Glomerular endothelial cell (primary cell): ENCODE measurements at places on chromosomes 3 and 15.

- peak; percentile 16 for DNase-seq
Measured at GRCh38 chr3:128969993-128970739, 23.7 kb downstream of the CFAP92 start.

DNA sequence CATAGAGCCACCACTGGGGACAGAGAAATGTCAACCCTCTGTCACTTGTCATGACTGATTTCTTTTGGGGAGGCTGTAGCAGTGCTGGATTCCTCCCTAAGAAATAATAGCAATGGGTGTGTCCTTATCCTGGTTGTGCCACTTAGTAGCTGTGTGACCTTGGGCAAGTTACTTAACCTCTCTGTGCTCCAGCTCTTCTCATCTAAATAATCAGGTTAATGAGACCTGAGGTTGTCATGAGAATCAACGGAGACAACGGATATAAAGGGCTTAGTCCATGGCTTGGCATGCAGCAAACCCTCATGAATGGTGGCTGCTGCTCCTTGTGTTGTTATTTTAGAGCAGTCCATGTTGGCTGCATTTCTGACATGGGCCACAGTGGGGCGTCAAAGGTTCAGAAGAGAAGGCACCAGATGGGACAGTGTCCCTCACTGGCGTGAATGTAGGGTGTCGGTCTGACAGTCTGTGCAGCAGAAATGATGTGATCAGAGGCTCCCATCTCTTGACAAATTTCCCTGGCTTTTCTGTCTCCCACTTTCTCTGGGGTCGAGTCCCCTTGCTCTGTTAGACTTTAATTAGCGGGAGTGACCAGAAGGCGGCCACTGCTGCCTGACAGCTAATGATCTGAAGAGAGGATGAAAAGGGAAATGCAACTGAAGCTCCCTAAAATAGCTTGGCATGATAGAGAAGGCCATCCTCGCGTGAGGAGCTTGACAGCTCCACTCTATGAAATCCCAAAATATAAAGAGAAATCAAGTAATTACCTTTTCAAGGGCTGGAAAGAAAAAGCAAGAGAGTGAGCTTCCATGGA lies 209.4 kb downstream of the CADPS start:
- DNase-seq = peak; percentile 9

- no peak for DNase-seq
Measured at GRCh38 chr3:123789760-123790159, 94.4 kb downstream of the MYLK start.

GRCh38 chr3:124636101-124636862 lies 94.0 kb upstream of the UMPS start:
- DNase-seq = no peak

GRCh38 chr3:187744169-187745151 lies 808 bp downstream of the BCL6 start:
- no peak for DNase-seq

DNA sequence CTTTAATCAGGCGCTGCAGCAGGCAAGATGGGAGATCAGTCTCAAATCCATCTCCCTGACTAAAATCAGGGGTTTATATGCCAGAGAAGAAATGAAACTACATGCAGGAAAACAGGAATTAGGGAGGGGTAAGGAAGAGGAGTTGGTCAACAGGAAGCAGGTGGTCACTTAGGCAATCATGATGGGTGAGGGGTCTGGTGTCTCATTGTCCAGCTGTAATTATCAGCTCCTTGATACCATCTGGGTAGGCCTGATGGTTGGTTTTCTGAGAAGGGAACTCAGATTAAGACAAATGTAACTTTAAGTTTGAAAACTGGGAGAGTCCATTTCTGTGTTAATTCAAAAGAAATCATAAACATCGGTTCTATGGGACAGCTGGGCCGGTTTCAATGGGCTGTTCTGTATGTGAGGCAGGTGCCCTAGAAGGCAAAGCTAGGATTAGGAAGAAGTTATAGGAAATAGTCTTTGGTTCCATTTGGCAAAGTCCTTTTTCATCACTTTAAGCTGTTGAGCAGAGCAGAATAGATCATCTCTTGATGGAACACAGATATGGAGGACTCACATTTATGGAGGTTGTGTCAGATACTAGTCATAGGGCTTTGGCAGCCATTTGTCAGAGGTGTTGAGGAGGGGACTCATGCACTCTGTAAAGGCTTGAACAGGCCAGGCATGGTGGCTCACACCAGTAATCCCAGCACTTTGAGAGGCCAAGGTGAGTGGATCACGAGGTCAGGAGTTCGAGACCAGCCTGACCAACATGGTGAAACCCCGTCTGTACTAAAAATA lies 149.4 kb downstream of the VGLL4 start:
- no peak for DNase-seq

DNA sequence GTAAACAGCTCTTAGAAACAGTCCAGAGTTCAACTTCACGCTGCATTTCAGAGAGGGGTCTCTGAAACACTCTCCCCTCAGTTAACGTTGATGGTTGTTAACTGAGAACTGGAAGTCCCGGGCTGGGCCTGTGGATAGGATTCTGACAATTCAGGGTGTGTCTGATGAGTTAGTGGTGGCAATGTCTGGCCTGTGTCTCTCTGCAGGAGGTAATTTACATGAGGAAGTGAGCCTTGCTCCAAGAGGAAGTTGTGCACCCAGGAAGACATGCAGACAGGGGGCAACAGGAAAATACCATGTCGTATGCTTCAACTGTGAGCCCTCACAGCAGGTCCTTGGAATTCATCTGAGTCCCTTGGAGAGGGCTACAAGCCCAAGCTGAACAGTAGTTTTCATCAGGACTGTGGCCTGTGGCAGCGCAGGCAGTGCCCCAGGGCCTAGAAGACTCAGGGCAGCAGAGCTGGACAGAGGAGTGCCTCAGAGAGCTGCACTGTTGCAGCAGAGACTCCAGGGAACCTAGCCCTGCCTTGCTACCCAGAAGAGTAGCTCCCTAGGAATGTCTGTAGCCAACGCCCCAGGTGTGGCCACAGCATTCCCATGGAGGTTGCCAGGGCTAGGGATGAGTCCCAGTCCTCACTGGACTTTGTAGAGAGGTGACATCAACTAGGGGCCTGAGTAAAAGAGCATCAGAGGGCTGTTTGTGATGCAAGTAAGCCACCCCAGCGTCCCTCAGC lies 104.6 kb upstream of the SELENOK start:
- DNase-seq = no peak

DNA sequence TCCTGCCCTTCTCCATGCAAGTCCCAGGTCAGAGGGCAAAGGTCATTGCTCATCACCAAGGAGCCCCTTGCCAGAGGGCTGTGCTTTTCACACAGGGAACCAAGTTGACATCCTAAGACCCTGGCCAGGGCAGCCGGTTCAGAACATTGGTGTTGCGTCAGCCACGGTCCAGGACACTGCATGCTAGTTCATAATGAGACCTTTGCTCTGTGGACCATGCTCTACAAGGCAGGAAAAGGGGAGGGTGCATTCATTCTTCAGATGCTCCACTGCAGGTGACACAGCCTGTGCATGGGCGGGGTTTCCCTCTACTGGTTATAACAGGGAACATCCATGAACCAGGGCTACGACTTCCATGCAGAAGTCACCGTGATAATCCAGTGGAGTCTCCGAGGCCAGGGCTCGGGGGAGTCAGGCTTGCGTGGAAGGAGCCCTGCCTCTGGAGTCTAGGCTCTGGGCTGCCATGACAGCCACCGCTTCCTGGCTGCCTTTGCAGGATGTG lies 81.6 kb downstream of the OCA2 start:
- no peak for DNase-seq

- DNase-seq = no peak
Measured at GRCh38 chr3:172296248-172296974, 151.8 kb downstream of the GHSR start.

DNA sequence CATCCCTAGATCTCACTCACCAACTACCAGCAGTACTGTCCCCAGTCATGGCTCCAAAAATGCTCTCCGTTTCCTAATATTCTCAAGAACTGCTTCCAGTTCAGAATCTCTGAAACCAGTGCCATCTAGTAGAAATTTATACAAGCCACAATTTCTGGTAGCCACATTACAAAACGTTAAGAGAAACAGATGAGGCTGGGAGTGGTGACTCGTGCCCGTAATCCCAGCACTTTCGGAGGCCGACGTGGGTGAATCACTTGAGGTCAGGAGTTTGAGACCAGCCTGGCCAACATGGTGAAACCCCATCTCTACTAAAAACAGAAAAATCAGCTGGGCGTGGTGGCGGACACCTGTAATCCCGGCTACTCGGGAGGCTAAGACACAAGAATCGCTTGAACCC lies 78.4 kb upstream of the RAD18 start:
- no peak for DNase-seq

- DNase-seq = no peak
Measured at GRCh38 chr3:99458013-99458412, 180.4 kb upstream of the COL8A1 start.

DNA sequence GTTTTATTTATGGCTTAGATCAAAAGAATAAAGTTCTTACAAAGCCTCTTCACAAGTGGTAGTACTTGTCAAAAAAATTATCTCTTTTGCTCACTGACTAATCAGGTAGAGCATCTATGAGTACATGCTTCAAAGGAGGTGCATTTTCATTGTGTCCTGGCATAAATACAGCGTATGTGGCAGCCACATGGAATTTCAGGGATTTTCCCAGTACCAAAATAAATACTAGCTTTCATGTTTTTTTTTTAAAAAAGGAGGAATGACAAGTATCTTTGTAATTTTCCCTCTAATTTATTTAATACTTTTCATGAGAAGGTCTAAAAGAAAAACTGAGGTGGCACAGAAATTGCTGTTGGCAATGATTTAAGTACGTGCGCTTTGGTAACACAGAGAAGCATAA lies 597.8 kb upstream of the ALCAM start:
- DNase-seq = no peak

DNA sequence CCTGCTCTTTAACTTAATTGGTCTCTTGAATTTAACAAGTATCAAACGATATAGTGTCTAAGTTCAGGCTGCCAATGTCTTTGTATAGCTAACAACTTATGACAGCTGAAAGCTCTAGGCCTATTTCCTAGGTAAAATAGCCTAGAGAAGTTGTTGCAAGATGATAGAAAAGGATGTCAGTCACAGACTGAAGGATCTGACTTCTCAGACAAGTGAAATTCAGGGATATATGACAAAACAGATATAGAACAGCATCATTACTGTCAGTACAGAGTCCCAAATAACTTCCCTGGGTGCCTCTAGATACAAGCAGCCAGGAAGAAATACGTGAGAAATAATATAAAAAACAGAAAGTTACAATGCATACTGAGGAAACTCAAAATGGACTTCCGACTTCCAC lies 26.7 kb downstream of the C3orf70 start:
- DNase-seq = no peak

DNA sequence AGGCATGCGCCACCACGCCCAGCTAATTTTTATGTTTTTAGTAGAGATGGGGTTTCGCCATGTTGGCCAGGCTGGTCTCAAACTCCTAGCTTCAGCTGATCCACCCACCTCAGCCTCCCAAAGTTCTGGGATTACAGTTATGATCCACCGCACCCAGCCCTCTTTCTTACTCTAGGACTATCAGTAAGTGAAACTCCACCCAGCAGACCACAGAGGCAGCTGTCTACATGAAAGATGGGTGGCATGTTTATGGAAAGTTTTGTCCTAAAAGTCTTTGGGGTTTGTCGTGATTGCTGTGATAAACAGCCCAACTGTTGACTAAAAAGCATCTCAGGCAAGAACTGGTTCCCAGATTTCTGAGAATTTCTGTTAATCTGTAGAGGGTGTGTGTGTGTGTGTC lies 10.9 kb downstream of the ARL6IP5 start:
- no peak for DNase-seq

DNA sequence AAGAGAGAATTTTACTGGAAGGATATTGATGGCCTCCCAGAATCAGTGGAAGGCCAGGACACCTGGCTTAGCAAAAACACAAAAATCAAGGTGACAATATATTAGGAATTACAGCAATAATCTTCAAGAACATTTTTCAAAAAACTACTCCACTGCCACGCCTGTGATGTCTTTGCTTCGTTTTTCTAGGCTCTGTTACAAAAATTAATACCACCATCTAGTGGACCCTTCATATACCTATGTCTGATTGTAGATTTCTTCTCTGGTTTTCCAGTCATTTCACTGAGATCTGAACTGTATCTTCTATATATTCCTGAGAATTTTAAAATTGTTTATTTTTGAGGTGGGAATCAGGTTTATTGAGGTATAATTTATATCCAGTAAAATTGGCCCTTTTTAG lies 5.6 kb upstream of the SLC33A1 start:
- no peak for DNase-seq

- no peak for DNase-seq
Measured at GRCh38 chr15:99250001-99250400, 620 bp upstream of the TTC23 start.

DNA sequence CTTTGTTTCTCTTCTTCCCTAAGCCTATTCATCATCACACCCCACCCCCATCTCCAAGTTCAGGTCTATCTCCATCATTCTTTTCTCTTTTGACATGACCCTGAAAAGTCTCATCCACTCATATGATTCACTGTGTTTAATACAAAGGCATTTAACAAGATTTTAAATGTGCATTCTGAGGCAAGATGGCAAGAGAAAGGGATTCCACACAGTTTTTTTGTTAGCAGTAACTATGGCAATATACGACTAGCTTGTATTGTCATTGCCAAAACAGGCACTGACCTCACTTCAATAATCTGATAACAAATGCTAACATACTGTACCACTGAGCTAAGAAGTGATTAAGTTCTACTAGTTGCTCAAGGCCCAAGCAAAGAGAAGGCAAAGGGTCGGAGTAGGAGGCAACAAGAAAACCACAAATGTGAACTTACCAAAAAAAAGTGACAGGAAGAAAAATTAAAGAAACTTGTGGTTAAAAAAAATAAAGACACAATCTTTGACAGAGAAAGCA lies 53.2 kb downstream of the FBN1 start:
- DNase-seq = no peak

GRCh38 chr15:39685999-39686613 lies 96.5 kb downstream of the FSIP1 start:
- peak; percentile 37 for DNase-seq

DNA sequence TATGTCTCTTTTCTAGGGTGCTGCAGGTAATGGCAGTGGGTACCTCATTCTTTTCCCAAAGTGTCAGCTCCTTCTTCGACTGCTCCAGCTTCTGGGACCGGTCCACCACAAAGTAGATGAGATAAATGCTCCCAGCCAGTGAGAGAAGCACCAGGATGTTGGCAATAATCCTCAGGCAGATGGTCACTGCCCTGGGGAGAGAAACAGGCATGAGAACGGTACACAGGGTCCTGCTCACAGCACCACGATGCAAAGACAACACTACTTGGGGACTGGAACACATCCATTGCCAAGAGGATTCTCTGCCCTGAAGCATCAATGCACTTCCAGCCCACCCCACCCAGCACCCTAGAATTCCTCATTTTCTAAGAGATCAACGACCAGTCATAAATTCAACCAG lies 22.4 kb downstream of the TMC3 start:
- DNase-seq = no peak

DNA sequence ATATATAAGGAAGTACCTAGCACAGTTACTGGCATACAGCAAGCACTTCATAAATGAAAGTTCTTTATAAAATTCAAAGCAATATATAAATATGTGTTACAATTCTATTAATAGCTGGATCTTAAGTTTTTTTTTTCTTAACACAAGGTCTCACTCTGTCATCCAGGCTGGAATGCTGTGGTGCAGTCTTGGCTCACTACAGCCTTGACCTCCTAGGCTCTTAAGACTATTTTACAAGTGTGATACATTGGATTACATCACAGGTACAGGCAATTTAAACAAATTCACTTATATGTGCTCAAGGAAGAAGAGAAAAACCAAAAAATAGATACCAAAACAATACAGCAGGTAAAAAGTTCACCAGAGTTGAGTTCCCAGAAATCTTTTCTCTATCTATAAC lies 60.6 kb downstream of the ZNF280D start:
- DNase-seq = no peak

- DNase-seq = no peak
Measured at GRCh38 chr3:33798113-33798417, 365 bp upstream of the PDCD6IP start.
